SHP77 (cell line): ENCODE measurements at places on chromosomes 12 and 14.

- DNase-seq, result no peak
Measured at GRCh38 chr12:124792961-124793441, 70.7 kb downstream of the SCARB1 start.

GRCh38 chr12:76346798-76347420 lies 1.3 kb downstream of the BBS10 start:
- DNase-seq, result peak; percentile 46

GRCh38 chr14:80621701-80622100 lies 319.8 kb downstream of the CEP128 start:
- no peak for DNase-seq

DNA sequence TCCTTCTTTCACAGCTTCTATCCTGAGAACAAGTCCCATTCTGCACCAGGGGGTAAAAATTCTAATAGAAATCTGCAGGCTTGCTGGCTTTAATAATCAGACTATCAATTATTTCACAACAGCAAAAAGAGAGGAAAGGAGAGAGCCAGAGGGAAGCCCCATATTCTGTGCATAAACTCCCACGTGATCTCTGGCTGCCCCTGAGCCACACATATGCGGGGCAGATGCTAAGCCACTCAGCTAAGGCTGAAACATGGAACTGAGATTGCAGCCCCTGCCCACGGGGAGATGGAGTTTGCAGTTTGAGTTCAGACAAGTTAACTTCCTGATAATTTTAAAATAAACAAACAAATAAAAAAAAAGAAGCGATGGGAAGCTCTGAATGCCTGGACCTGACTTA lies 254.4 kb upstream of the CCDC196 start:
- DNase-seq, result no peak

DNA sequence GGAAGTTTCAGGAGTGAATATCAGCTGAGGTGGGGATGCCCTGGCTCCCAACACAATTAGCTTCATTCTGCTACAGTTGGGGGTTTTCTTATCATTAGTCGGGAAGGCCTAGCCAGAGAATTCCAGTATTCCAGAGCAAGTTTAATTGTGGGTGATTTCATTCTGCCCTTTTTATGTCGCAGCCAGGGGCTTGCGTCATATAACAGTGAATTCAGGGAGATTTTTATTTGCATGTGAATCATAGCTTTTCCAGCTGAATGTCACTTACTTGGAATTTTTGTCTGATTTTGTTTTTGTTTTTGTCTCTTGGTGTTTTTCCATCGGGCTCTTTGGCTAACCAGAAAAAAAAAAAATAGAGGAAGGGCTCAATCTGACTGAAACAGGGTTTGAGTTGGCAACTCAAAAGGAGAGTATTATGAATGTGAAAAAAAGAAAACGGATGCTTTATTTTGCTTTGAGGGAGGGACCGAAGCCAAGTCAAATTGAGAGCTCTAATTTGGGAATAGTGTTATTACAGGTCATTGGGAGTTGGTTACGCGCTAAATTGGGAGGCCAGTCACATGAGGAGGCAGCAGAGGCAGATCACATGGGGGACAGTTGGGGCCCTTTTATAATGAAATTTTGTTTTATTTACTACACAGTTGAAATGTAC lies 119.4 kb downstream of the SAMD4A start:
- no peak for DNase-seq

DNA sequence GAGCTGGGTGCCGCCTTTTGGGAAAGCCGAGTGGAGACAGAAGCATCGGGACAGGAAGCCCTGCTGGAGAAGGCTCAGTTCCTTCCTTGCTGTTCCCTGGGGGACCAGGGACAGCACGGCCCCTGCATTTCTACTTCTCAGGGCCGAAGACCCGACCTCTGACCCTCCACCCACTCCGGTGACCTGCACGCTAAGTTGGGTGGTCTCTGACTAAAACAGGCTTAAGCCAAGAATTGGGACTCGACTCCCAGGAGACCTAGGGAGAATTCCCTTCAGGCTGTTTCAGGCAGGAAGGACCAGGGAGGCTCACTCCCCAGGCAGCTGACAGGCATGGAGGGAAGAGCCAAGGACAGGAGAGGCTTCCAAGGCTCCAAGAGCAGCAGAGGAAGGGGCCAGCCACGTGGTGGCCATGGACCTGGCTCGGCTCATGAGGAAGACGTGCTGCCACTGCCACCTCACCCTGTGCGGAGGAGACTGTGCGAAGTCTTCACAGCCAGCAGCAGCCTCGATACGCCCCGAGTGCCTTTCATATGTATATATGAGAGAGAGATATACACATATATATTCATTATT lies 43.9 kb downstream of the DCAF4 start:
- DNase-seq, result no peak
